NCI-H1417 treated with DMSO at 0.1 percent for 48 hours (cell line): ENCODE measurements at places on chromosomes 1 and 21.

DNA sequence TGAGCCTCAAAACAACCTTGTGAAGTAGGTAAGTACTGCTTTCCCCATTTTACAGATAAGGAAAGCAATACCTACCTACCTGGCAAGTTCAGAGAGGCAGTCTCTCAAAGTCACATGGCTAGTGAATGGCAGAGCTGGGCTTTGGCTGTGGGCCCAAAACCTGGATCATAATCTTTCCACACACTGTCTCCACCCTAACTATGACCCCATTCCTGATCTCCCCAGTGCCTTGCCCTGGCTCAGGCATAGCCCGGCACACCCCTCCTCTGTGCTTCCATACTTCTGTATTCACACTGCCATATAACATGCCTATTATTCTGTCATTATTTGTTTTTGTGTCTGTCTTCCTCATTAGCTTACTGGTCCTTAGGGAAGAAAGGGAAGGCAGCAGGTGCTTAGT, 15.9 kb downstream of the GNG12 start:
- DNase-seq: no peak

DNA sequence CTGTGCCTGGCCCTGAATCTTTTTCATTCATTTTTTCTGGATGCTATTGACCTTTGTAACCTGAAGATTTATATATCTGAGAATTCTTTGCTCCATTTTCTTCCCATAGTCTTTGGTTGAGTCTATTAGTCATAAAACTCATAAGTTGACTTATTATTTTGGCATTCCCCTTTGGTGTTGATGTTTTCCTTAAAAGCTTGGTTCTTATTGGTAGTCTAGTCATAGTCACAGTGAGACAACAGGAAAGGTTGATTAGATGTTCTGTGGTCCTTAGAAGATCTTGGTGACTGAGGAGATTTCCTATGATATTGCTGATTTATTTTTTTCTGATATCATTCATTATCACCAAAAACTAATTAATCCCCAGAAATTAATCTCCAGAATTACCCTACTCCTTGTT, 86.2 kb downstream of the PTPRC start:
- no peak for DNase-seq

- DNase-seq: no peak
Measured at GRCh38 chr1:206772243-206772937, at the start of gene IL10. Gene IL10 (minus strand): TSS chr1:206772494. CDS start chr1:206772435, 59 bp downstream.

DNA sequence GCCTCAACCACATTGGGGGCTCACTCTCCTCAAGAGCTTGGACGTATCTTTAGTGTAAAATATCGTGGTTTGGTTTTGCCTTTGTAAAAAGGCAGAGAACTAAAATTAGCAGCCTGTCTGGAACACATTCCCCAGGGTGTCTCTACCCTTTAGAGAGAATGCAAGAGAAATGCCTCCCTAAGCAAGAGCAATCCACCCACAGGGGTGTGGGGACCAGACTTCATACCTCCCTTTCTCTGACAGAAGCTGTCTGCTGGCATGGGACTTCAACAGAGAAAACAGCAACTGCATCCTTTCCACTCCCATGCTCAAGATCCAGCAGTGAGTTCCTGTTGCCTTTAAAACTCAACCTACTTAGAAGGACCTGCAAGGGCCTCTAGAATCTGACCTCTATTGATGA, 27.9 kb upstream of the TNR start:
- no peak for DNase-seq

- DNase-seq: no peak
Measured at GRCh38 chr21:25955646-25956045, 214.9 kb downstream of the APP start.

- DNase-seq: no peak
Measured at GRCh38 chr21:10425856-10426255, 95.5 kb upstream of the TPTE start.

DNA sequence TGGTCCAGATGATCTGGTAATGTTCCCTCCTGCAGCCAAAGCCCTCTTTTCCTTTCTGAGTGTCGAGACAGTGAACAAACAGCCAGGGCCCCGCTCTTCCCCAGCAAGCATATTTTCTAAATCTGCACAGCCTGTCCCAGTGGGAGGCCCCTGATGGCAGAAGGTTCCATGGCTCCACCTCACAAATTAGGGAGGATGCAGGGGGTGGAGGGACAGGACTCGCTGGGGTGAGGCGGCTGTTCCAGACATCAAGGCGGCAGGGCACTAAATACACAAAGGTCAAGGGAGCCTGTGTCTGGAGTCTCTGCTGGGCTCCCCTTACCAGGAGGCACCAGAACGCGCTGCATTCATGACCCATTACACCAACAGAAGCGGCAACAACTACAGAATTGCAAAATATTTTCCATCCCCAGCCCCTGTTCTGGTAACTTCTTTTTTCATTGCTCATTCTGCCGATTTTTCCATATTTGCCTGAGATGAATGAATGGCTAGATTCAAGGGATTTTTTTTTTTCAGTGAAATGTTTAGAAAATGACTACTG, 27.0 kb upstream of the PRELP start:
- peak; percentile 57 for DNase-seq

DNA sequence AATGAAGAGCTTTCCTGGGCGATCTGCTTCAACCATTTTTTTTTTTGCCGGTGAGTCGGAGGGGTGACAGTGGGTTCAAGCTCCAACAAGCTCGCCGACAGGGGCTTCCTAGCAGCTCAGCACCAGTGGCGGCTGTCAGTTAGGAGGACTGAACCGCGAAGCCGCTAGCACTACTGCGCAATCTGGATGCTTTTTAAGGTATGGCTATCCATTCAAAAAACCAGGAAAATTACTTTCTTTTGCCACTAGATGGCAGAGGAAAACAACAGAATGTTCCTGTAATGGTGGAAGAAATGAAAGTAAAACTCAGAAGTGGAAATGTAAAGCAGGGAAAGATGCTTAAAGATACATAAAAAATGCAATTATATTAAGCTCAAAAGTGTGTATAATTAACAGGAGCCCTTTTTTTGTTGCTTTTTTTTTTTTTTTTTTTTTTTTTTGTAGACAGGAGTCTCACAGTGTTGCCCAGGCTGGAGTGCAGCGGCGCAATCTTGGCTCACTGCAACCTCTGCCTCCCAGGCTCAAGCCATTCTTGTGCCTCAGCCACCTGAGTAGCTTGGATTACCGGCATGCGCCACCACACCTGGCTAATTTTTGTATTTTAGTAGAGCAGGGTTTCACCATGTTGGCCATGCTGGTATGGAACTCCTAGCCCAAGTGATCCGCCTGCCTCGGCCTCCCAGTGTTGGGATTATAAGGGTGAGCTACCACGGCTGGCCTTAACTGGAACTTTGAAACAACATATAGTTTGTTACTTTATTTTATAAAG, 8.5 kb downstream of the KYAT3 start:
- no peak for DNase-seq
